Left lung (tissue), 14 donors: ENCODE measurements at places on chromosomes 2 and 18. TPM values are rescaled to one million over a fixed set of nuclear protein-coding genes. Genes with fewer than 3 reads are reported as not detected.

- H3K27ac ChIP-seq = no peak overlapping the region
- H3K27me3 ChIP-seq = no peaks in the 10 kb centered on the region
- H3K4me1 ChIP-seq = no peaks in the 10 kb centered on the region
Observed at GRCh38 chr2:217568289-217568971, 434.4 kb downstream of the TNS1 start.

GRCh38 chr18:63307551-63308200 lies 11.9 kb downstream of the BCL2 start:
- no peak overlapping the region for H3K27ac ChIP-seq
- no peak for DNase-seq
- no peaks in the 10 kb centered on the region for H3K36me3 ChIP-seq
- peaks cover 15% of the 10 kb centered on the region for H3K4me1 ChIP-seq
- H3K4me3 ChIP-seq = no peak overlapping the region

DNA sequence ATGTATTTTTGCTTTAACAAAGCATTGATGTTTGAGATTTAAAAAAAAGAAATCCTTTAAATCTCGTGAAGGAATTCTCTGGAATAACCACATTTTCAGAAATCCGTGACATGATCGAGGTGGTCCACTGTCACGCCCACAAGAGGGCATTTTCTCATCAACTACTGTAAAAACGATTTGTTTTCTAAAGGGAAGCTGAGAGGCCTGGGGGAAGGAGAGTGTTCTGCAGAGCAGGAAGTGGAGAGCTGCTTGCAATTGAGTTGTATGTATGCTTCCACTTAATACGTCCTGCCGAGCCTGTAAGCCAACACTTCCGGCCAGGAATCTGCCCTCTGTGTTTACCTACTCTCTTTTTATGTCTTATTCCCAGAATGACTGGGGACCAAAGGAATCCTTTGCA lies 19.4 kb downstream of the KLHL29 start:
- H3K4me3 ChIP-seq = no peak overlapping the region
- DNase-seq = peak; percentile 46
- H3K4me1 ChIP-seq = peaks cover 8% of the 10 kb centered on the region
- H3K27me3 ChIP-seq = no peaks in the 10 kb centered on the region
- no peaks in the 10 kb centered on the region for H3K36me3 ChIP-seq

- no peak overlapping the region for H3K27ac ChIP-seq
- peaks cover 3% of the 10 kb centered on the region for H3K4me1 ChIP-seq
- no peak for DNase-seq
- H3K27me3 ChIP-seq = no peaks in the 10 kb centered on the region
Observed at GRCh38 chr2:181853696-181854095, 37.8 kb upstream of the ITPRID2 start.

DNA sequence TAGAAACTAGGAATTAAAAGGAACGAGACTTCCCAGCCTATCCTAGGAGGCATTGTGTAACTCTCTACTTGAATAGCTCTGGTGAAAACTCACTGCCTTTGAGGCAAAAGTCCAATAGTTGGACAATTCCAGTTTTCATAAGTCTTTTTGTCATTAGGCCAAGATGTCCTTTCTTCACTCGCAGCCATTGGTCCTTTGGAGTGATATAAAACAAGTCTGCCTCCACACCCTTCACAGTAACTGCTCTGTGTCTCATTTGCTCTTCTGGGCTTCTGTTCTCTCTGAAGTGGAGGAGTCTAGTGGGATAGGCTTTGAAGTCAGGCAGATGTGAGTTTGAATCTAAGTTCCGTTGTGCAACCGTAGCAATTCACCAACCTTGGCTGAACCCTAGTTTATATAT lies 28.2 kb downstream of the ANTXR1 start:
- DNase-seq = no peak
- peaks cover 4% of the 10 kb centered on the region for H3K4me1 ChIP-seq
- no peaks in the 10 kb centered on the region for H3K27me3 ChIP-seq
- H3K27ac ChIP-seq = no peak overlapping the region

- no peak overlapping the region for H3K4me3 ChIP-seq
- peaks cover 40% of the 10 kb centered on the region for H3K4me1 ChIP-seq
- H3K36me3 ChIP-seq = no peaks in the 10 kb centered on the region
- no peak for DNase-seq
Observed at GRCh38 chr2:191167766-191168165, 17.0 kb upstream of the STAT4 start.

GRCh38 chr2:65198737-65199136 lies 28.9 kb upstream of the ACTR2 start:
- H3K4me3 ChIP-seq = no peak overlapping the region
- no peaks in the 10 kb centered on the region for H3K4me1 ChIP-seq
- H3K27ac ChIP-seq = no peak overlapping the region

- H3K27ac ChIP-seq = peak overlapping the region; percentile 89
- H3K4me3 ChIP-seq = peak overlapping the region; percentile 98
- H3K4me1 ChIP-seq = peaks cover 37% of the 10 kb centered on the region
- no peak for DNase-seq
Observed at GRCh38 chr2:36965751-36966369, 476 bp downstream of the STRN start.

DNA sequence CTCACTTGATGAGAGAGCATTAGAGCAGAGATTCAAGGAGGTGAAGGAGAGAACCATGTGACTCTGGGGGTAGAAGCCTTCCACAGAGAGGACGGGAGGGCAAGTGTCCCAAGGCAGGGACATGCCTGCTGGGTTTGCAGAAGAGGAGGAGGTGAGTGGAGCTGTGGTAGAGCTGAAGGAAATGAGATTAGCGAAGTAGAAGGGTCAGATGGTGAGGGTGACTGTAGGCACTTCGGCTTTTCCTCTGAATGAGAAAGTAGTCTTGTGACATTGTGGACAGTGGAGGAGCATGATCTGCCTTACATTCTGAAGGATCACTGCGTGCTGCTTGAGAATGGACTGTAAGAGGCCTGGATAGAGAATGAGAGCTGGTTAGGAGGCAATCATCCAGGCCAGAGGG lies 126.0 kb downstream of the NXPH2 start:
- H3K27me3 ChIP-seq = no peaks in the 10 kb centered on the region
- DNase-seq = no peak

GRCh38 chr18:59520562-59521355 lies 161.7 kb upstream of the LMAN1 start:
- no peak overlapping the region for H3K4me3 ChIP-seq
- no peak for DNase-seq
- no peaks in the 10 kb centered on the region for H3K27me3 ChIP-seq
- no peak overlapping the region for H3K27ac ChIP-seq
- H3K4me1 ChIP-seq = no peaks in the 10 kb centered on the region
- no peaks in the 10 kb centered on the region for H3K36me3 ChIP-seq

- no peaks in the 10 kb centered on the region for H3K27me3 ChIP-seq
- no peaks in the 10 kb centered on the region for H3K4me1 ChIP-seq
- no peak overlapping the region for H3K4me3 ChIP-seq
- peak; percentile 19 for DNase-seq
- no peak overlapping the region for H3K27ac ChIP-seq
Observed at GRCh38 chr18:75088622-75089211, 120.2 kb downstream of the PTGR3 start.

DNA sequence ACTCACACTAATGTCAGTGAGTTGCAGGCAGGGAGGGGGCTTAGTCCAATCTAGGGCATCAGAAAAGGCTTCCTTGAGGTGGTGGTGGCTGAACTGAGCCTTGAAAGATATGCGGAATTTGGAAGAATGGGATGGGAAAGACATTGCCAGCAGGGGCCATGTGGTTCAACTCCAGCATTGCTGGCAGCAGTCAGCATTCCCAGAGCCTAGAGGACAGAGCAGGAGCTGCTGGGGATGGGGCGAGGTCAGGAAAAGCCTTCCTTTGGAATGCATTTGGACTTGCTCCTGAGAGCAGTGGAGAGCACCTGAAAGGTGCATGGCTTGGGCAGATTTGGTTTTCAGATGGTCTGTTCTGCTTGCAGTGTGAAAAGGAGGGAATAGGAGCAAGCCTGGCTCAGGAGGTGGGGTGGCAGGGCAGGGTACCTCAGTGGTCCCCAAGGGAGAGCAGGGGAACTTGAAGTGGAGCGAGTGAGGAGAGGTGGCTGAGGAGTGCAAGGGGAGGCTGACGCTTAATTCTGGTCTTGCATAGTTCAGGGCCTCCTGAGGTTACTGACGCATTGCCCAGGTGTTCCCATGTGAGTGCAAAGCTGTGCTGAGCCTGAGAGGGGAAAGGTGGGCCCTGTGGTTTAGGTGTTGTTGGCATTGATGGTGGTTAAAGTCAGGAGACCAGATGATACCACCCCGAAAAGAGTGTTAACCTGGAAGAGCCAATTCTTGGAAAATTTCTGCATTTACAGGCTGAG lies 112.1 kb upstream of the MGAT5 start:
- H3K4me1 ChIP-seq = peaks cover 54% of the 10 kb centered on the region
- no peaks in the 10 kb centered on the region for H3K27me3 ChIP-seq
- no peak for DNase-seq
- H3K27ac ChIP-seq = no peak overlapping the region
- H3K36me3 ChIP-seq = no peaks in the 10 kb centered on the region

GRCh38 chr18:4232656-4233055 lies 222.5 kb downstream of the DLGAP1 start:
- no peaks in the 10 kb centered on the region for H3K4me1 ChIP-seq
- no peak overlapping the region for H3K4me3 ChIP-seq
- no peak overlapping the region for H3K27ac ChIP-seq
- H3K27me3 ChIP-seq = no peaks in the 10 kb centered on the region
- no peak for DNase-seq

GRCh38 chr2:202361108-202361507 lies 15.0 kb upstream of the BMPR2 start:
- no peak overlapping the region for H3K4me3 ChIP-seq
- DNase-seq = peak; percentile 54
- no peak overlapping the region for H3K27ac ChIP-seq
- H3K27me3 ChIP-seq = no peaks in the 10 kb centered on the region

DNA sequence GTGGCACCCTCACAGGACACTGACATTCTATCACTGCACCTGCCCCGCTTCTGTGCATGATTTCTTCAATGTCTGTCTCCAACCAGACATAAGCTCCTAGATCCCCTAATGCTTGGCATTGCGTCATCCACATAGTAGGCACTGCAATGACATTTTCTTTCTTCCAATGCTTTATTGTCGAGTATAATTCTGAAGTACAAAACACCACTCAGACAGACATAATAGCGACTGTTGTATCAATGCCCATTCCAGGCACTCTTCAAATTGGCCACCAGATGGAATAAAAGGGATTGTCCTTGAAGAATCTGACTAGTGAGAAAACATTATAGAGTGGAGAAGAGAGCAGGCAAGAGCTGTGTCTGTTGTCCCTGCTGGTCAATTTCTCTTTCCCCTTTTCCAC lies 89.0 kb downstream of the LPIN1 start:
- H3K4me3 ChIP-seq = no peak overlapping the region
- no peak for DNase-seq
- no peaks in the 10 kb centered on the region for H3K4me1 ChIP-seq
- H3K36me3 ChIP-seq = no peaks in the 10 kb centered on the region
- no peaks in the 10 kb centered on the region for H3K27me3 ChIP-seq

- H3K4me3 ChIP-seq = no peak overlapping the region
- H3K27ac ChIP-seq = no peak overlapping the region
- H3K36me3 ChIP-seq = no peaks in the 10 kb centered on the region
Observed at GRCh38 chr2:136917411-136917881, 152.1 kb downstream of the THSD7B start.

DNA sequence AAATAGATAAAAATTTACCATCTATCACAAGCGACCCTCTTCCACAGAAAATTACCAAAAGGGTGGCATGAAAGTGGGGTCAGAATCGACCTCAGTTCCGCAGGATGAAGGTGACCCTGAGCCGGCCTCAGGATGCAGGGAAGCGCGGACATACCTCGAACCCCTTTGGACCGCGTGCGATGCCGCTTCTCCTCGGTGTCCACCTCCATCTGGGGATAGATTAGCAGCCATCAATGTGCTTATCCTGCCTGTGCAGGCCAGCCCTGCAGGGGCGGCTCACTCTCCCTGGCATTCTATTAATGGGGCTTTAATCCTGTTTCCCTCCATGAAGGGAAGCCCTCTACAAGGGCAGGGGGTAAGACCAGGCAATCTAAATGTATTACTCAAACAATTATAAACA lies 235.3 kb upstream of the PXDN start:
- H3K4me3 ChIP-seq = no peak overlapping the region
- H3K36me3 ChIP-seq = no peaks in the 10 kb centered on the region
- no peaks in the 10 kb centered on the region for H3K27me3 ChIP-seq

- no peak for DNase-seq
- no peaks in the 10 kb centered on the region for H3K27me3 ChIP-seq
- no peak overlapping the region for H3K27ac ChIP-seq
- no peaks in the 10 kb centered on the region for H3K36me3 ChIP-seq
- H3K4me3 ChIP-seq = no peak overlapping the region
Observed at GRCh38 chr2:210994104-210994503, 437.7 kb downstream of the CPS1 start.

GRCh38 chr2:221467610-221468009 lies 104.5 kb downstream of the EPHA4 start:
- DNase-seq = no peak
- no peaks in the 10 kb centered on the region for H3K36me3 ChIP-seq
- H3K4me3 ChIP-seq = no peak overlapping the region
- H3K27ac ChIP-seq = no peak overlapping the region
- peaks cover 4% of the 10 kb centered on the region for H3K4me1 ChIP-seq

- H3K4me3 ChIP-seq = no peak overlapping the region
- H3K27me3 ChIP-seq = no peaks in the 10 kb centered on the region
- no peak for DNase-seq
- H3K27ac ChIP-seq = no peak overlapping the region
Observed at GRCh38 chr18:45161850-45162249, 453.4 kb upstream of the SLC14A2 start.

DNA sequence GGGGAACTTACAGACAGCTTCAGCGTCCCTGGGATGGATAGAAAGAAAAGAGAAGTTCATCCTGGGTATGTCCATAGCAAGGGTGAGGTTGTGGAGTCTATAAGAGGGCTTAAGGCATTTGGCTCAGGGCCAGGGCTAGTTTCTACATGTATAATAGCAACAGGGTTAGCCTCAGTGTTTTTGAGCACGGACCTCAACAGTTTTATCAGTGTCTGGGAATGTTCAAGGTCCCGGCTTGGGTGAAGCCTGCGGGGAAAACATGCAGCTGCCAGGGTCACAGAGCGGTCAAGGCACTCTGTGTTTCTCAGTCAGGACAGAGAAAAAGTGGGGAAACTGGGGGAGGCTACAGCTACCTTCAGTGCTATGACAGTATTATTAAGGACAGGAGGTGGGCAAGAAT lies 427.7 kb upstream of the HS6ST1 start:
- no peaks in the 10 kb centered on the region for H3K27me3 ChIP-seq
- H3K27ac ChIP-seq = peak overlapping the region; percentile 28
- peak; percentile 37 for DNase-seq
- no peak overlapping the region for H3K4me3 ChIP-seq
- H3K4me1 ChIP-seq = no peaks in the 10 kb centered on the region
- H3K36me3 ChIP-seq = no peaks in the 10 kb centered on the region

PCARE gene
- total RNA-seq = 0.23 TPM

CCDC74B gene
- 2.4 TPM for total RNA-seq

FABP1 gene
- not detected for total RNA-seq

NAT8 gene
- total RNA-seq = not detected

HRH4 gene
- 0.17 TPM for total RNA-seq

REG1B gene
- total RNA-seq = not detected

TIA1 gene
- total RNA-seq = 120 TPM

WDR12 gene
- 48.5 TPM for total RNA-seq
